Upper lobe of right lung (tissue), 1 donor: ENCODE measurements at places on chromosomes 2 and 18. TPM values are rescaled to one million over a fixed set of nuclear protein-coding genes. Genes with fewer than 3 reads are reported as not detected.
A peak's percentile ranks its signal among the peaks of the same experiment; 100 is the strongest.

The UPP2 gene
- not detected for total RNA-seq

The MALL gene
- 154 TPM for total RNA-seq

The SAG gene
- total RNA-seq, result not detected

The SGPP2 gene
- 38.1 TPM for total RNA-seq

The KCNIP3 gene
- 3.0 TPM for total RNA-seq

The METTL8 gene
- total RNA-seq, result 18.2 TPM

The BCL11A gene
- 10.3 TPM for total RNA-seq

The HOXD13 gene
- not detected for total RNA-seq

GRCh38 chr2:11530864-11531465, 2.9 kb upstream of the GREB1 start:
- no peak for DNase-seq
- no peaks in the 10 kb centered on the region for H3K36me3 ChIP-seq
- no peaks in the 10 kb centered on the region for H3K4me1 ChIP-seq
- H3K27ac ChIP-seq, result no peak overlapping the region
- peaks cover 21% of the 10 kb centered on the region for H3K27me3 ChIP-seq

DNA sequence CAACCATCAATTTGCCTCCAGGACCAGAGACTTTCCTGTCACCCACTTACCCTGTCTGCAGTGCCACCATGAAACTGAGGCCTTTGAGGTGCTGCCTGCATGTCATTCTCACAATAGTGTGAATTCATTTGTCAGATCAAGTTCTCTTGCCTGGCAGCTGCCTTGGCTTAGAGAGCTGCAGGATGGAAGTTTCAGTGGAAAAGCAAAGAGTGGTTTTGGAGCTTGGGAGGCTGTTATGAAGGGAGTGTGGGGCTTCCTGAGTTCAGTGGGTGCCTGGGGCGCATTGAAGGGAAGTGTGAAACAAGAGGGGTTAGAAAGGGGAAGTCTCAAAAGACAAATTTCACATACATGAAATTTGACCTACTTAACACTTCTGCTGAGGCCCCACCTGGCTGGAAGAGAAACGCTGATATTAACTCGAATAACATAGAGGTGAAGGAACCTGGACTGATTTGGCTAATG, 7.9 kb upstream of the LBH start:
- H3K36me3 ChIP-seq, result no peaks in the 10 kb centered on the region
- no peak overlapping the region for H3K27ac ChIP-seq
- no peak overlapping the region for H3K4me3 ChIP-seq
- H3K27me3 ChIP-seq, result no peaks in the 10 kb centered on the region
- DNase-seq, result no peak

DNA sequence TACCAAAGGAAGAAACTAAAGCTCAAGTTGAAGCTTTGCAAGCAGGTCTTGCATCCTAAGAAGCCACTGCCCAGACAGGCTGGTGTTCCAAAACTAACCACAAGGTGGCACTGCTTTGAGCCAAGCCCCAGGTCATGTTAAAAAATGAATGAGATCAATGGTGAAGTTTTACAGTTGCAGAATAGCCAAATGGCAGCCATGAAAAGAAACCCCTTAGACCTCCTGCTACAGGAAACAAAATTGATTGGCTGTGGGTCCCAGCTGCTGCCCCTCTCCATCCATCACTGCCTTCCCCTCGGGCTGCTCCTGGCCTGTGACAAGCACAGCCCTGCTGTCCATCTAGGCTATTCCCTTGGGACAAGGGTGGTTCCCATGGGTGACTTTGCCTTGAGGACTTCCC, 20.7 kb upstream of the MREG start:
- H3K27me3 ChIP-seq, result no peaks in the 10 kb centered on the region
- DNase-seq, result no peak

GRCh38 chr2:19879120-19879519, 22.7 kb downstream of the TTC32 start:
- H3K27ac ChIP-seq, result no peak overlapping the region
- no peaks in the 10 kb centered on the region for H3K4me1 ChIP-seq
- no peaks in the 10 kb centered on the region for H3K27me3 ChIP-seq
- DNase-seq, result no peak

- no peaks in the 10 kb centered on the region for H3K4me1 ChIP-seq
- no peak for DNase-seq
- no peak overlapping the region for H3K4me3 ChIP-seq
- H3K36me3 ChIP-seq, result no peaks in the 10 kb centered on the region
- no peak overlapping the region for H3K27ac ChIP-seq
Observed at GRCh38 chr18:61643884-61644647, 248.7 kb downstream of the RNF152 start.

- no peaks in the 10 kb centered on the region for H3K36me3 ChIP-seq
- H3K4me3 ChIP-seq, result no peak overlapping the region
- no peaks in the 10 kb centered on the region for H3K4me1 ChIP-seq
- peaks cover 6% of the 10 kb centered on the region for H3K27me3 ChIP-seq
Observed at GRCh38 chr2:230895536-230896345, 29.3 kb downstream of the GPR55 start.

- peaks cover 58% of the 10 kb centered on the region for H3K4me1 ChIP-seq
- no peak overlapping the region for H3K4me3 ChIP-seq
- H3K27me3 ChIP-seq, result no peaks in the 10 kb centered on the region
- no peaks in the 10 kb centered on the region for H3K36me3 ChIP-seq
- no peak overlapping the region for H3K27ac ChIP-seq
Observed at GRCh38 chr18:48785091-48785614, 165.6 kb downstream of the SMAD7 start.

DNA sequence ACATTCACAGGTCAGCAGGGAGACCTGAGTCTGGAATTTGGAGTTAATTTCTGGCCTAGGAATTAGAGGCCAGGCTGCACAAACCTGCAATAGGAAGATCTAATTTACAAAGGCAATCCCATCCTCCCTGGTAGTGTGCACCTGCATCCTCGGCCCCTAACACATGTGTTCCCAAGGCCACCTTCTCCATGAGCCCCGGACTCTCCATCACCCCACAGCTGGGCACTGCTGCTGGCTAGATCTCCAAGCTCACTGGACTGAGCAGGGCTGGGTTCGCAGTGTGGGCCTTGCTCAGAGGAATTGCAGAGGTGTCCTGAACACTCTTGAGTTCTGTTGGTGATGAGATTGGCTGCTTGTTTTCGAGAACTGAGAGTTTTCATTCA, 162.6 kb upstream of the TWIST2 start:
- no peaks in the 10 kb centered on the region for H3K27me3 ChIP-seq
- no peaks in the 10 kb centered on the region for H3K36me3 ChIP-seq

DNA sequence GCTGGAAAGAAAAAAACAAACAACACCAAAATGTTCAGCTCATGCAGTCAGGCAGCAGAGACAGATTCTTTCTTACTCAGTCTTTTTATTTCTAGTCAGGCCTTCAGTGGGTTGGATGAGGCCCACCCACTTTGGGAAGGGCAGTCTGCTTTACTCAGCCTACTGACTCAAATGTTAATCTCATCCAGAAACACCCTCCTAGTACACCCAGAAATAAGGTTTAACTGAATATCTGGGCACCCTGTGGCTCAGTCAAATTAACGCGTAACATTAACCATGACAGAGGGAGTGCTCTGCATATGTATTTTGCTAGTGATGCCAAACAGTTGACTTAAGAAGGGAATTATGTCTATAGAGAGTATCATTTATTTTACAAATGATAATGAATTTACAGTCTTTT, 401.6 kb downstream of the PARD3B start:
- no peak overlapping the region for H3K4me3 ChIP-seq
- H3K27me3 ChIP-seq, result no peaks in the 10 kb centered on the region
- no peaks in the 10 kb centered on the region for H3K4me1 ChIP-seq

DNA sequence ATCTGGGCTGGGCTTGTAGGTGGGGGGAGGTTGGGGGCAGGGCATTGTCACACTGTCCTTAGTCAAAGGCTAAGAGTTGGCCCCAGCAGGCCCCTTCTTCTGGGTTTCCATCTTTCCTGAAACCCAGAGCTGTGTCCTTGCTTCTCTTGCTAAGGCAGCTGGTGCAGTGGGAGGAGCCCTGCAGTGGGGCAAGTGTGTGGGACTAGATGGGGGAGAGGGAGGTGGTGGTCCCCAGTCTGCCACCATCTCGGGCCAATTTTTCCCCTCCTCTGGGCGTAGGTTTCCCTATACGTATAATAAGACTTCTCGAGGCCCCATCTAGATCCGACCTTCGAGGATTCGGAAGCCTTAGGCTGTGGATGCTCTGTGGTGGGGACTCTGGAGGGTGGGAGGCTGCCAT, 3.5 kb downstream of the KCNF1 start:
- no peak overlapping the region for H3K27ac ChIP-seq
- no peak overlapping the region for H3K4me3 ChIP-seq
- H3K36me3 ChIP-seq, result no peaks in the 10 kb centered on the region
- no peaks in the 10 kb centered on the region for H3K4me1 ChIP-seq
- DNase-seq, result peak; percentile 40
- H3K27me3 ChIP-seq, result peaks cover 38% of the 10 kb centered on the region

DNA sequence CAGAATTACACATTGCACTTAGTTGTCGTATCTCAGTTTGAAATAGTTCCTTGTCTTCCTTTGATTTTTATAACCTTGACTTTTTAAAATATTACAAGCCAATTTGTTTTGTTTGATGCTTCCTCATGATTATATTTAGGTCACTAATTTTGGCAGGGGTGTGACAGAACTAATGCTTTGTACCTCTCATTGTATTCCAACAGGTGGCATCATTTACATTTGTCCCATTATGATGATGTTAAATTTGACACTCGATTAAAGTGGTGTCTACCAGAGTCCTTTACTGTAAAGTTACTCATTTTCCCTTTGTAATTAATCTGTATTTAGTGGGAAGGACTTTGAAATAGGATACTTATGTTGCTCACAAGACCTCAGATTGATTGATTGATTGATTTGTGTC, 21.5 kb upstream of the MFSD2B start:
- no peaks in the 10 kb centered on the region for H3K27me3 ChIP-seq
- H3K4me1 ChIP-seq, result no peaks in the 10 kb centered on the region
- DNase-seq, result no peak
- H3K4me3 ChIP-seq, result no peak overlapping the region
- peaks cover 23% of the 10 kb centered on the region for H3K36me3 ChIP-seq

DNA sequence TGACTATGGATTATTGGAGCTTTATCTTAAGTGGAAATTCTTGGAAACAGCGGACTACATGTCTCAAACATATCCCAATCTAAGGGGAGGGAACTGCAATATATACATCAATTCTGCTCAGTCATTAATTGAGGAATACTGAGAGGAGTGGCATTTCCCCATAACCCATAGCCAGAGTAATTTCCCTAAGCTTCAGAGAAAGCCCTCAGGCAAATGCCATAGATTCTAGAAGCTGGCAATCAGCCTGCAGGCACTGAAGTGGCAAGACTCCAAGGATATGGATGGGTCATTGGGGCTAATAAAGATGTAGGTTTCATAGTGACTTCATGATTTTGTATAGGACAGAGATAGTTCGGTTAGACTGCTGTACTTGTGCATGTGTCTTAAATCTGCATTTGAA, 1960.5 kb upstream of the PIK3C3 start:
- H3K27ac ChIP-seq, result no peak overlapping the region
- no peaks in the 10 kb centered on the region for H3K36me3 ChIP-seq
- no peaks in the 10 kb centered on the region for H3K27me3 ChIP-seq
- H3K4me3 ChIP-seq, result no peak overlapping the region

- H3K27ac ChIP-seq, result no peak overlapping the region
- peaks cover 8% of the 10 kb centered on the region for H3K27me3 ChIP-seq
- H3K4me3 ChIP-seq, result no peak overlapping the region
- no peak for DNase-seq
- H3K4me1 ChIP-seq, result no peaks in the 10 kb centered on the region
Observed at GRCh38 chr2:183063083-183063482, 15.5 kb upstream of the DUSP19 start.

GRCh38 chr18:46829947-46830346, 73.1 kb upstream of the ST8SIA5 start:
- no peaks in the 10 kb centered on the region for H3K4me1 ChIP-seq
- no peak overlapping the region for H3K4me3 ChIP-seq
- no peaks in the 10 kb centered on the region for H3K27me3 ChIP-seq
- no peak for DNase-seq

- no peaks in the 10 kb centered on the region for H3K27me3 ChIP-seq
- peak overlapping the region; percentile 58 for H3K27ac ChIP-seq
- H3K36me3 ChIP-seq, result no peaks in the 10 kb centered on the region
- no peak overlapping the region for H3K4me3 ChIP-seq
- no peak for DNase-seq
- peaks cover 68% of the 10 kb centered on the region for H3K4me1 ChIP-seq
Observed at GRCh38 chr2:98463551-98463971, 18.9 kb downstream of the INPP4A start.

- H3K27ac ChIP-seq, result no peak overlapping the region
- H3K4me3 ChIP-seq, result no peak overlapping the region
- no peaks in the 10 kb centered on the region for H3K4me1 ChIP-seq
- no peaks in the 10 kb centered on the region for H3K36me3 ChIP-seq
- DNase-seq, result no peak
Observed at GRCh38 chr2:164014068-164014731, 278.4 kb upstream of the FIGN start.

- H3K27me3 ChIP-seq, result no peaks in the 10 kb centered on the region
- H3K36me3 ChIP-seq, result no peaks in the 10 kb centered on the region
- H3K4me1 ChIP-seq, result no peaks in the 10 kb centered on the region
- H3K4me3 ChIP-seq, result no peak overlapping the region
Observed at GRCh38 chr2:194380011-194380410, 1277.0 kb upstream of the SLC39A10 start.

DNA sequence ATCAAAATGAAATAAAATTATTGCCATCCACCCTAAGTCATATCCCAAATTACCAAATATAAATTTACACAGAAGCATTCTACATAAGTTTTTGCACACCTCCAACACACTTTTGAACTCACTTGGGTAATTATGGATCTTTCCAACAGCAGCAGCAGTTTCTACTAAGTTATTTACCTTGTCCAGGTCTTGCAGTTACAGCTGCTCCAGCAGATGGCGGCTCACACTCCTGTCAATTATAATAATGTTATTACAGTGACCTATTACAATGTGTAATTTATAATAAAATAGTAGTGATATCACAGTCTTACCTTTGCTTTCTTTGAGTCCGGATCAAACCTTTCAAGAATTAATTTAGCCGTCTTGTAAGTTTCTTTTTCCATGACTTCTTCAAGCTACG, 37.9 kb downstream of the LNPK start:
- no peak overlapping the region for H3K27ac ChIP-seq
- H3K27me3 ChIP-seq, result no peaks in the 10 kb centered on the region
- no peak overlapping the region for H3K4me3 ChIP-seq
- no peaks in the 10 kb centered on the region for H3K36me3 ChIP-seq
- no peak for DNase-seq

DNA sequence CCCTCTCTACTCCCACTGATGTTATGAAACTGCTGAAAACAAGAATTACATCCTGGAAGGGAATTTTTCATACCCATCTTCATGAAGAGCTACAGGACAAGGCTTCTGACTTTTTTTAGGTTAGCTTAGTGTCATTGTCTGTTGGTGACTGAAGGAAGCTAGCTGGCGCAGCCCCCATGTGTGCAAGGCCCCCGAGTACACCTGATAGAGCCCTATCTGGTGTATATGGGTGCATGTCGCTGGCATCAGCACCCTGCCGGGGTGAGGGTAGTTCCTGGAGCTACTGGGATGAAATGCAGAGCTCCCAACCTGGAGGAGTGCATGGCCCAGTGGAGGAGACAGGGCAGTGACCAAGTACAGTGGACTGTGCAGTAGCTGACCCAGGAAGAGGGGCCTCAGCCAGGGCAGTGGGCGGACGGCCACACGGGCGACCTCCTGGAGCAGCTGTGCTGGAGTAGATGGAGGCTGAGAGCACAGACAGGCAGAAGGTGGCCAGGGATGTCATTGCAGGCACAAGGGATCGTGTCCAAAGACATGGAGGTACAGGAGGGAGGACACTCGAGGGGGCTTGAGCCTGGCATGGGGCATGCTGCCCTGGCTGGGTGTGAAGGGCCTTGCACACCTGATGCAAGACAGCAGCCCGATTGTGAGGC, 12.1 kb downstream of the IMPA2 start:
- H3K4me3 ChIP-seq, result no peak overlapping the region
- no peak for DNase-seq
- no peak overlapping the region for H3K27ac ChIP-seq
- no peaks in the 10 kb centered on the region for H3K27me3 ChIP-seq
